ENCODE measurements at places on chromosomes 6 and 20. TPM values are rescaled to one million over a fixed set of nuclear protein-coding genes. Genes with fewer than 3 reads are reported as not detected.

SGK2 gene
- total RNA-seq = 1.2 TPM

ADGRG6 gene
- 35.7 TPM for total RNA-seq

EYA2 gene
- total RNA-seq = 3.5 TPM

GSTA2 gene
- total RNA-seq = 4.8 TPM

LAMA2 gene
- 49.6 TPM for total RNA-seq

- peak overlapping the region; percentile 37 for H3K4me3 ChIP-seq
- peak overlapping the region; percentile 93 for H3K27ac ChIP-seq
- peak; percentile 66 for DNase-seq
- peaks cover 96% of the 10 kb centered on the region for H3K4me1 ChIP-seq
Observed at GRCh38 chr20:31713312-31714273, 9.1 kb downstream of the BCL2L1 start.

DNA sequence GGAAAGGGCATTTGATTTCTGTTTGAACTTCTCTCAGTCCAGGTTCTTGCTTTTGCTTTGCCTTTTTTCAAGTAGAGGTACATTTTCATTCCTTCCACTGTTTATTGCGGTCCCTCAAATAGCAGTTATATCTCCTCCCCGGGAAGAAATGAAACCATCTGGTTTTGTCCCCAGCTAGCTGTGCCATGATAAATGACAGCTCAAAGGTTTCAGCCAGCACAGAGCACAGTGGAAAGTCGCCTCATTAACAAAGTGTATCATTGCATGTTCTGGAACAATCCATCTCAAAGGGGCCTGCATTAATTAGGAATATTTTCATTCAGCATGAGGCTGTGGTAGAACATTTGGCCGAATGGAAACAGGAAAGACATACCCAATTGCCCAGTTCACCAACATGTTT, 146.0 kb downstream of the EDN3 start:
- H3K4me1 ChIP-seq = no peaks in the 10 kb centered on the region
- no peak overlapping the region for H3K27ac ChIP-seq
- peaks cover 53% of the 10 kb centered on the region for H3K27me3 ChIP-seq

GRCh38 chr6:136643850-136644596, 93.8 kb upstream of the MAP7 start:
- peak; percentile 90 for DNase-seq
- H3K4me3 ChIP-seq = no peak overlapping the region
- H3K27me3 ChIP-seq = no peaks in the 10 kb centered on the region

- peaks cover 16% of the 10 kb centered on the region for H3K4me1 ChIP-seq
- peak overlapping the region; percentile 98 for H3K27ac ChIP-seq
- H3K27me3 ChIP-seq = no peaks in the 10 kb centered on the region
- peak overlapping the region; percentile 83 for H3K4me3 ChIP-seq
Observed at GRCh38 chr20:21303872-21304586, 898 bp downstream of the XRN2 start.

DNA sequence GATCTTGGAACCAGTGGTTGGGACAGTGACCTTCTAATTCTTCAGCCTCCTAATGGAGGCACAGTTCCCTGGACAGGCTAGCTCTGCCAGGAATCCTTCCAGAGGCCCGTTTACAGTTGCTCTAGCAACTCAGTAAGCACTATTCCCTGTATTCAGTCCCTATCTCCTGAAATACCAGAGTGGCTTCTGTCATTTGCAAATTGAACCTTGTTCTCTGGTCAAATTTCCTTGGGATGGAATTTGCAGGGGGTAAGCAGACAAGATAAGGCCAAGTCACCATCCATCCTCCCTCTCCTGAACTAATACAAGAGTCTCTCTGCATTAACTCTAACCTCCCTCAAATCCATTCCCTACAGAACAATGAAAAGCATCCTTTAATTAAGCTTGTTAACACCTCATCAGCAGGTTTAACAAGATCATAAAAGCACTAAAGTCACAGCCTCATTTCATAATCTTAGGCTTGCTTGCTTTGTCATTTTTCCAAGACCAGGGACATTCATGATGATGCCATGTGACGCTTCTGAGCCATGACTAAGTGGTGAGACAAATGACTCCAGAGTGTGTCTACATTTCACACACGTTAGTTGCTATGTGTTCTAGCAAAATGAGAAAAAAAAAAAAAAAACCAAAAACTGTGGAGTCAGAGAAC, 37.1 kb downstream of the SLC22A23 start:
- H3K4me3 ChIP-seq = no peak overlapping the region
- no peak overlapping the region for H3K27ac ChIP-seq
- DNase-seq = no peak
- H3K27me3 ChIP-seq = no peaks in the 10 kb centered on the region

- H3K4me3 ChIP-seq = no peak overlapping the region
- no peak overlapping the region for H3K27ac ChIP-seq
- no peaks in the 10 kb centered on the region for H3K36me3 ChIP-seq
- DNase-seq = no peak
- no peaks in the 10 kb centered on the region for H3K27me3 ChIP-seq
Observed at GRCh38 chr6:85923013-85923430, 280.3 kb upstream of the SYNCRIP start.
